ENCODE measurements at places on chromosomes 4 and X.

DNA sequence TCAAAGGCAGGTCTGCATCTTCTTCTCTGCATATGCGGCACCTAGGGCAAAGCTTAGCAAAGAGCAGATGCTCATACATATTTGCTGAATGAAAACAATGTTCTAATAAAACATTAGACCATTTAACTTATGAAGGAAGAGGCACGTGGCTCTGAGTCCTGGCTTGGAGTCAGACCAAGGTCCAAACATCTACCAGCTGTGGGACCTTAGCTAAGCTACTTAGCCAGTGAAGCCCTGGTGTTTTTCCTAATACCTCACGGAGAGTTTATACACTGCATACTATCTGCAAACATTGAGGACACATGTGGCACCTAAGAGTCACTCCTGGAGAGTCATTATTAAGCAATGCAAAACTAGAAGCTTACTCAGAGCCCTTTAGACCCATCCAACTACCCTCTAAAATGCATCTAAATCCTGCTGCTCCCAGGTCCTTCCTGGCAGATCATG, 9.0 kb downstream of the PDGFC start:
- DNase-seq = no peak

GRCh38 chr4:2871466-2871865, 27.8 kb downstream of the ADD1 start:
- DNase-seq = no peak

- no peak for DNase-seq
Measured at GRCh38 chr4:52098618-52099017, 47.5 kb downstream of the SPATA18 start.

DNA sequence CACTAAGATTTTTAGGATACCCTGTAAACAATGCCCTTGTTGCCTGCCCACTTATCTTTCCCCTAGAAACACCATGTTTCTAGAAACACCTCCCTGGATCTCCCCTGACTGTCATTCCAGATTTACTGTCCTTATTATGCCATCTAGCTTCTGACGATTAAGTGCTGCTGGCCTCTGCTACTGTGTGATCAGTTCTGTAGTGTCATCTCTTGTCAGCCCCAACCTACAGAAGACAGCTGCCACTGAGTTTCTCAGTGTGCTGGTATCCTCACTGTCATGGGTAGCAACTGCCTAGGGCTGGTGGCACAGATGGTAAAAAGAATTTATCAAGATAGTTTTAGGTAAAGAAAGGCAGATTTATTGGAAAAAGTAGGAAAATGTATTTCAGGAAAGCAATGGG, 68.7 kb upstream of the WWC2 start:
- DNase-seq = no peak

- no peak for DNase-seq
Measured at GRCh38 chr4:1090465-1091440, 22.6 kb downstream of the RNF212 start.

DNA sequence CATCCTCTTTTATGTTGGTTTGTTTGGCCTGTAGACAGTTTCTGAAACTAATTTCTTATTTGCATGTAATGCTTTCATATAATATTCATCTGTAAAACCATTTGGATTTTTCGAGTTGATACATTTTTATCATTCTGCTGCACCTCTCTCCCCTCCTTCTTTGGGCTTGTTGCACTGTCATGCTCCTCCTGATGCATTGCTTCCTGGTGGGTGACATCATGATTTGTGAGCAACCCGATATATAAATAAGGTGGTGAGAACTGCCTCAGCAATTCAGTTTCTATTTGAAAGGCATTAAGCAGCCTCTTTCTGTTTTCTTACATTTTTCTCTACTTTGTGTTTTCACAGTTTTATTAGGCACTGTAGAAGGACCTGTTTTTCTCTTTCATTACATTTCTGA, 515.7 kb downstream of the RPA4 start:
- DNase-seq = no peak

DNA sequence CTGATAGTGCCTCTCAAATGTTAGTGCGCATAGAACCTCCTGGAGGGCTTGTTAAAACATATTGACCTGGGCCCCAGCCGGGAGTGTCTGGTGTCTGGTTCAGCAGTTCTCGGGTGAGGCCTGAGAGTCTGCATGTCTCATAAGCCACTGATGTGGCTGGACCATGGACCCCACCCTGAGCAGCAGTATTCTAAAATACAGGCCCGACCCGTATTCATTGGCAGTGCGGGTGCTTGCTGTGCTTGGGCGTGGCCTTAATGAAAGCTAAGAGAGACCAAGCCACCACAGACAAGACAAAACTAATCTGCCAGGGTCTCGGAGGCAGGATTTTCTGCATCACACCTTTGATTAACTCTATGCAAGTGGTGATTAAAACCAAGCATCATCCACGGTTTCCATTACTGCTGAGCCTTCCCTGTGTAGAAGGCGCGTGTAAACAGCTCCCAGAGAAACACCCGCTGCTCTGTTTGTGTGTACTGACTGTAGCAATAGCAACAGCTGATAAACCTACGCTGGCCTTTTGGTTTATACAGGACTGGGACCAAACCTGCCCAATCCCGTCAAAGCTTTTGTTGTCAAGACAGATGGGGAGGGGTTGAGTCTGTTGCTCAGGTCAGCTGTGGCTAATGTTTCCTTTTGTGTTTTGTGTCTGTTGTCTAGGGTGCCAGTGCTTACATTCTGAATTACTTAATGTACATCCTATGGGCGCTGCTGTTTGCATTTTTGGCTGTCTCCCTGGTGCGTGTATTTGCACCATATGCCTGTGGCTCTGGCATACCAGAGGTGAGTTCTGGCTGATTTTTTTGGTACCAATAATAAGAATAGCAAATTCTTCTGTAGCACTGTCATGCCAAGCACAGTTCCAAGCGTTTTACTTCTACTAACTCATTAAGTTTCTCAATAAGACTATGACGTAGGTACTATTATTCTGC, 40.8 kb downstream of the CLCN4 start:
- DNase-seq = no peak

DNA sequence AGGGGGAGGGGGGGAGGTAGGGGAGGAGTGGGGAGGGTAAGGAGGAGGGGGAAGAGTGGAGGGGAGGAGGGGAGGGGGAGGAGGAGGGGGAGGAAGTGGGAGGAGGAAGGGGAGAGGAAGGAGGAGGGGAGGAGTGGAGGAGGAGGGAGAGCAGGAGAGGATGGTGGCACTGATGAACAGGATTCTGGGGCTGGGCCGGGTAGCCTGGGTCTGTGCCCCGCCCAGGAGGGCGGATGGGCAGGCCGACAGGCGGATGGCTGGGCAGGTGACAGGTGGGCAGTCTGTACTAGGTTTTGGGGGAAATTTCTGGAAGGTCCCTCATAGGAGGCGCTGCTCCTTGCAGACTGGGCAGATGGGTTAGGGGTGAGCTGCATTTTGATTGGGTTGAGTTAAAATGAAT, 66.0 kb upstream of the ADRA2C start:
- DNase-seq = no peak

GRCh38 chrX:149433451-149433850, 71.7 kb downstream of the IDS start:
- no peak for DNase-seq

DNA sequence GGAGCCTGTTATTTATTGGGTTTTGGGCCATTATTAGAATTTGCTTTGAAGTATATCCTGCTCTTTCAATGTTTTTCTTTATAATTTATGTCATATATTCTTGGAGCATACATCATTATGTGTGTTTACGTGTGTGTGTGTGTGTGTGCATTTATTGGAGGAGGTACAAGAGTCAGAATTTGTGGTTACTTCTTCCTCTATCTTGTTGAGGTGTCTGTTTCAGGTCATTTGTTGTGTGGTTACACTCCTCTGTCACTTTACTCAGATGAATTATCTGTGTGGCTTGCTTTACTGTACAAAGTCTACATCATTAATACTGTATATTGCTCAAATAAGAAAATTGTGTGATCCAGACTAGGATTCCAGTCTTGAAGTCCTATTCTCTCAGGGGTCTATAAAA, 1957.4 kb upstream of the TENM3 start:
- DNase-seq = no peak

DNA sequence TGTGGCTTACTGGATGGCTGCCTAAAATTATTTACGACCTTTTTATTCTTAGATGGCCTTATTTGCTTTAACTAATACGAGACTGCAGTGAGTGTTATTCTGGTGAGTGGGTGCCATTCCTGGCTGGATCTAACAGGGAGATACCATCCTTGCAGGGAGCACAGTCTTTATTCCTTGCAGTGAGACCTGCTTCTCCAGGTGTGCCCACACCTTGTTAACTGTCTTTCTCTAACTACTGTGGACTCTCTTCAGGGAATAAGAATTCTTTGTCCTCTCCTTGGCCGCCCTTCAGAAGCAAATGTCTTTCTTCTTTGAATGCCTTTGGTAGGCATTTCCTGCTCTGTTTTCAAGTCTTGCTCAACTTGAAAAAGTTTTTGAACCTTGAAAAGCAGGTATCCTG, 34.1 kb upstream of the STOX2 start:
- DNase-seq = no peak

- DNase-seq = no peak
Measured at GRCh38 chr4:155134136-155134535, 74.3 kb upstream of the NPY2R start.

DNA sequence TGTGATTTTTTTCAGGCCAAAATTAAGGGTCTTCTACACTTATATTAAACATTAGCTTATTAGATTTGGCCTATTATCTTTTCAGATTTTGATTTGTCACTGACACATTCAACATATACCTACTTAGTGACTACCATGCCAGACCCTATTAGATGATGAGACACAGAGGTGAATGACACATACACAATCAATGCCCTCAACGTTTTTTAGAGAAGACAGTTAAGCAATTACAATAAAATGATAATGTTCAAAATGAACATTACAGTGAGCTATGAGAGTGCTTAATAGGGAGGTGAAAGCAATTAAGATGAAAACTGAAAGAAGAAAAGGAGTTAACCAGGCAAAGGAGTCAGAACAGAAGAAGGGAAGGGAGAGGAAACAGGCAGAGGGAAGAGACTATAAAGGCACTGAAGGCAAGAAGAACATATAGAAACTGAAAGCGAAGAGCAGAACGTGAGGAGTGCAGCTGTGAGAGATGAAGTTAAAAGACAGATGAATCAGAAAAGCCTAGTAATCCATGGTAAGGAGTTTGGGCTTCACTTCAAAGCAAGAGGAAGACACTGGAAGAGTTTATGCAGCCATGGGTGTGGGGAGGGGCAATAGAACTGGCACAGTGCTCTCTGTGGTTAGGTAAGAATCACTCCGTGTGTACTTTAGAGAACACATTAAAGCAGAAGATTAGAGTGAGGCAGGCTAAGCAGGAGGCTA, 119.0 kb downstream of the REELD1 start:
- DNase-seq = no peak

GRCh38 chr4:161320377-161320776, 843.4 kb downstream of the FSTL5 start:
- no peak for DNase-seq

DNA sequence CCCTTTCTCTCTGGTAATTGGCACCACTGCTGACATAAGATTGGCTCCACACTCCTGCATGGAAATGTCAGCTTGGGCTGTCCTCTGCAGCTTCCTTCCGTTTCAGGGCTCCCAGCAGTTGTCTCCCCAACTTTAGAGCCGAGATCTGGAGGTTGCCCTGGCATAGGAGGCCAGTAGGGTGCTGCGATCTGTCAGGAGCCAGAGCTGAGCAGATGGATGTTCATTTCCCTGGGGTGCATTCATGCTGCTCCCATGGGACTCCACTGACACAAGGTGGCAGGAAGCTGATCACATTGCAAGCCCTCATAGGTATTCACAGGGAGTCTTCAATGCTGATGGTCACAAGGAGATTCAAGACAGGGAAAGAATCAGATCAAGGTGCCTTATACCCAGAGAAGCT, 116.6 kb upstream of the RAI2 start:
- DNase-seq = no peak

- DNase-seq = no peak
Measured at GRCh38 chr4:148530114-148530513, 87.9 kb upstream of the NR3C2 start.

DNA sequence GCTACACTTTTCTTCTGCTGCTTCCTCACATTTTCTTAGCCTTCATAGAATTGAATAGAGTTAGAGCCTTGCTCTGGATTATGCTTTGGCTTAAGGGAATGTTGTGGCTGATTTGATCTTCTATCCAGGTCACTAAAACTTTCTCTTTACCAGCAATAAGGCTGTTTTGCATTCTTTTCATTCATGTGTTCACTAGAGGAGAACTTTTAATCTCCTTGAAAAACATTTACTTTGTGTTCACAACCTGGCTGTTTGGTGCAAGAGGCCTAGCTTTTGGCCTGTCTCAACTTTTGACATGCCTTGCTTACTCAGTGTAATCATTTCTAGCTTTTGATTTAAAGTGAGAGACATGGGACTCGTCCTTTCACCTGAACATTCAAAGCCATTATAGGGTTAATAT, 87.7 kb upstream of the RAB40AL start:
- DNase-seq = no peak

GRCh38 chrX:38657562-38657961, 96.2 kb downstream of the TSPAN7 start:
- DNase-seq = no peak

DNA sequence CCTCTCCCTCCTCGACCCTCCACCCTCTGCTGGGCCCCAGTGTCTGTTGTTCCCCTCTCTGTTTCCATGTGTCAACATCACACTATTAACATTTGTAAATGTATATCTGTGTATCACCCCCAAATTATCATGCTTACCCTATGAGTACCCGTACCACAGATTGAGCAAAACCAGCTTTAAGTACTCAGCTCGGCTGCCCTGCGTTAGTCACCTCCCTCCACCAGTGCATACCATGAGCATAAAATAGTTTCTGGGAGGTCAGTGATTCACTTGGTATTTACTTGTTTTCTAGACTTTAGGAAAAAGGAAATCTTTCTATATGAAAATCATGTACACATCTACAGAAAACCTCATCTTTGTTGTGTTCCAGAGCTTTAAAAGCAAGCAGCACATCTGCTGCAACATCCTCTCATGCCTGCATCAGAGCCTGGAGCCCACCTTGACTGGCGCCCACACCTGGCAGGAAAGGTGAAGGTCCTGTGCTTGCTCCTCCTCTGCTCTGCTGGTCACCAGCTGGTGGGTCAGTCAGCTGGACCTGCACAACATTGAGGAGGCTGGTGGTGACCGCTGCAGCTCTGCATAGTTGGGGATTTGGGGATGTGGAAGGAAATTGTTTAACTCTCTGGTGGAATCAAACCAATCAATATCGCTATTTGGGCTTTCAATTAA, 214.4 kb upstream of the KLF3 start:
- no peak for DNase-seq

DNA sequence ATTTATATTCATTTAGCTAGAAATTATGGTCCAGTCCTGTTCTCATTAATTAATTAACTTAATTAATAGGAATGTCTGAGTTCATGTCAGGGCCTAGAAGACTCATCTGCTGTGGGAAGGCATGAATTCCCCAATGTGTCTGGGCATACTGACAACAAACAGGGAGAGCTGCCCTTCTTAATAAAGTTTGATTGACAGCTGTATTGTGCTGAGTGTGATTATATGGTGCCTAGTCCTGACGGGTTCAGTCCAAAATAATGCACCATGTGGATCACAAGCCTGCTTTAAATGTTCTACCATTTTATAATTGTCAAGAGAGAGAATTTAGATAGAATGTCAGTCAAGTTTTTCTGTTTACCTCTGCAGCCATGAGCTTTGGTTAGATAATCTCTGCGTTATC, 34.6 kb downstream of the ANXA10 start:
- no peak for DNase-seq

- no peak for DNase-seq
Measured at GRCh38 chr4:107130157-107130556, 94.0 kb upstream of the DKK2 start.

All from SK-N-MC (cell line).